ENCODE measurements at places on chromosomes 6 and 20.
A peak's percentile ranks its signal among the peaks of the same experiment; 100 is the strongest.

DNA sequence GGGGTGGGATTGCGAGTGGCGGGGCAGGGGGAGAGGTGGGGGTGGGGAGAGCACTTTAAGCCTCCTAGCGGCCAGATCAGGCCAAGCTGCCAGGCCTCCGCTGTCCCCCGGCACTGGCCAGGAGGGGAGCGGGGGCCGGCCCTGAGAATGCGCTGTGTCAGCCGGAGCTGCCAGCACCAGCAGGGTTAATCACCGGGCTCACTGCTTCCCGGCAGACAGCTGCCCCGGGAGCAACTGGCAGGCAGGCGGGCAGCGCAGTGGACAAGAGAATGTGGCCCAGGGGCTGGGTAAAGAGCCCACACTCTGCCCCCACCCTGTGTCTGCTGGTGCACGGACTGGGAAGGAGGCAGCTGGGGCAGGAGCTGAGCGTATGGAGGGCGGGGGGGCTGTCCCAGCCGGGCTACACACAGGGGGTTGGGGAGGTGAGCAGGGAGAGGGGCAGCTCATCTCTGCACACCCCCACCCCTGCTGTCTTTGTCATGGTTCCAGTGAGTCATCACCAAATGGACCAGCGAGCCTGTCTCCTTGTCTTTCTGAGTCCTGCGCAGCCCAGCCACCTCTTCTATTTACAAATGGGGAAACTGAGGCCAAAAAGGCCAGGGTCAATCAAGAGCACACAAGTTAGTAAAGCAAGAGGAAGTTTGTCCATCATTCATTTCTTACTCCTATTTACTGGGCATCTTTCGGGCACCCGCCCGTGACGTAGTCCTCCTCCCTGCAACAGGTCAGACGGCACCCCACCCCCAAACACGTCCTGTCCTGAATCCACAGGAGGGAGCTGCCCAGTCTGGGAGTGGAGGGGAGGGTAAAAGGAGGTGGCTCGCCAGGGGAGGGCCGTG is 2.1 kb upstream of the LAMA5 start:
- no peak for DNase-seq

GRCh38 chr20:23241416-23241815 is 109.2 kb upstream of the NXT1 start:
- DNase-seq: no peak

DNA sequence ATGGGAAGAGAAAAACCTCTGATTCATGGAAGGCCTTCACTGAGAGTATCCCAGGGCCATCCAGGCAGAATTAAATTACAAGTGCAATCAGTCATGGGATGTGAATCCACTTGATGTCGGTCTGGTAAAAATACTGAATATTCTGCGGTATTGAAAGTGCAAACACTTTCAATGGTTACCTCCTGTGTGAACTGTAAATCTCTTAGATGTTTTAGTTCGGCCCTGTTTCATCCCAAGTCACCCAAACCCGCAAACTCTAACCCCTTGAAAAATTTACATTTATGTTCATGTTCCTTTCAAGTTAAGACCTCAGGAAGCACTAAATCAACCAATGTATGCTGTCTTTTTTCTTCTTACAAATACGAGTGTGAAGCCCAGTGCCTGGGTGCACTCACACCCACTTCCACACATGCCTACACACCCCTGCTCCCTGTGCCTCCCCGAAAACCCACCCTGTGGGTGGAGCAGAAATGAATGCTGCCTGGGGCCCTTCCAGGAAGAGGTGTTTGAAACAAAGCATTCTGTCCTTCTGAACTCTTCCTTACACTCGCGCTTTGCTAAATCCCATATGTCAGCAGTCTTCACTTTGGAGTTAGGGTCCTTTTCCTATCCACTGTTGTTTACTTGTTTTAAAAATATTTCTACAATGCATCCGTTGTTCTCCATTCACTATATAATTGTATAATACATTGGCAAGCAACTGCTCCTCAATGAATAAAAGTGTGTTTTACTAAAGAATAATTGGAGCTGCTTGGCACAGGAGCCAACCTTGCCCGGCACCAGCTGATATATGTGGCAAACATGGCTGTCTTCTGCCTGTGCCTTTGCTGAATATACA is 62.7 kb downstream of the FYN start:
- DNase-seq: no peak

GRCh38 chr6:44119704-44120262 is 7.5 kb downstream of the MRPL14 start:
- no peak for DNase-seq

DNA sequence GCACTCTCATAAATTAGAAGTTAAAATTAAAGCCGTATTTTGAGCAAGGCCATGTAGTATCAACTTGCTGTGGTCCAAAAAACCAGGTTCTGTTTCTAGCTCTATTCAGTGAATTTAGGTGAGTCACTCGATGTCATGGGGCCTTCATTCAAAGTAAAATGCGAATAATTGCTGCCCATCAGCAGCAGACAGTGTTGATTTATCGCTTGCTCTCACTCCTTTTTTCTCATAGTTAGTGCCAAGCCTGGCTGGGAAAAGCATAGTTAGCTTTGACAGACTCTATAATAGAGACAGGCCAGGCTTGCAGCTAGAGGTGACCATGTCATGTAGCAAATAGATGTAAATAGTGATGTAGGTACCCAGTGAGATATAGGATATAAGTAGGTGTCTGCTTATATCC is 136.0 kb downstream of the EDN1 start:
- DNase-seq: no peak

- no peak for DNase-seq
These were observed 81.3 kb downstream of the TRERF1 start for GRCh38 chr6:42370323-42370985.

DNA sequence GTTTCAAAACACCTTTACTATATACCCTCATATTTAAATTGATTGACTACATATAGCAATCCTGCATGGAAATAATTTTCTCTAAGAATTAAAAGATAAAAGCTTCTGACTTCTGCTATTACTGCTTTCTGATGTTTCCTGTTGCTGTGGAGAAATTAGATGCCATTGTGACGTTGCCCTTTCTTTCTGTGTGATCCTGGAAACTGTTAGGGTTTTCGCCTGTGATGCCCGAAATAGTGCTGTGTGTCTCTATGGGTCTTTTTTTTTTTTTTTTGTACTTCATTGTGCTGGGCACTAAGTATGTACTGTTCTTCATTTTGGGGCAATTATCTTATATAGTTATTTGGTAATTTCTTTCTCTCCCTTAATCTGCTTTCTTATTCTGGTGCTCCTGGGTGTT is 205.0 kb downstream of the ARID1B start:
- no peak for DNase-seq

DNA sequence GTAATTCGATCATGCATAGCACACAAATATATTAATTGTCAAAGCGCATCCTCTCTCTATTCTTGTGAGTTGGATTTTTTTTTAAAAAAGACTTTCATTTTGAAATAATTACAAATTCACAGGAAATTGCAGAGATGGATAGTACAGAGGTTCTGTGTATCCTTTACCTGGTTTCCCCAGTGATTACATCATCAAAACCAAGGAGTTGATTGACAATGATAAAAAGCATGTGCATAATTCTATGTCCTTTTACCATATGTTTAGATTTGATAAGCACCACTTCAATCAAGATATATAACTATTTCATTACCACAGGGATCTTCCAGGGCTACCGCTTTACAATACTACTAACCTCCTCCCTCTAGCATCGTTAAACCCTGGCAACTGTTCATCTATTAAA is 40.2 kb downstream of the CCN2 start:
- no peak for DNase-seq

- DNase-seq: no peak
These were observed 59.5 kb downstream of the RAMACL start for GRCh38 chr6:166526937-166527336.

GRCh38 chr6:136086686-136087085 is 163.4 kb downstream of the MTFR2 start:
- no peak for DNase-seq

- DNase-seq: no peak
These were observed 58.7 kb upstream of the SLC2A12 start for GRCh38 chr6:134111062-134111677.

DNA sequence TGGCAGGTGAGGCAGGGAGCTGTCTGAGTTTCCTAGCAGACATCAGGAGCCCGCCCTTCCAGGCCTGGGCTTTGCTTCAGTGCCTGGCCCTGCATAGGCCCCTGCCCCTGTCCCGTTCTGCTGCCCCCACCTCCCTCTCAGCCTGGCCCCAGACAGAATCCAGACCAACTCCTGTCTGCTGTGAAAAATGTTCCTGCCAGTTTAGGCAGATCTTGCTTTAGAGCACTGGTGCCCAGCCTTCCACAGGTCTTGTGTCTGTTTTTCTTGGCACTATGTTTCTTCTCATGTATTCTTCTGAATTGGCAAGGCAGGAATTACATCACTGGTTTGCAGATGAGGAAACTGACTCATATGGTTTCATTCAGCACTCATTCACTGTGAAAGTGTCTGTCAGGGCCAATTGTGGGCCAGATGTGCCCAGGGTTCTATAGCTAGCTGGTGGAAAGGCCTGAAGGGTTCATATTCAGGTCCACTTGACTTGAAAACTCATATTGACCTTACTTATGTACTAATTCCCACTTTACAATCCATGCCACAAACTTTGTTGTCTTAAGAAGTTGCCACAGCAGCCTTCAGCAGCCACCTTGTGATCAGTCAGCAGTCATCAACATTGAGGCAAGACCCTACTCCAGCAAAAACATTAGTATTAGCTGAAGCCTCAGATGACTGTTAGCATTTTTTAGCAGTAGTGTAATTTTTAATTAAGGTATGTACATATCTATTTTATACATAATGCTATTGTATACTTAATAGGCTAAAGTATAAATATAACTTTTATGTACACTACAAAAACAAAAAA is 40.5 kb downstream of the HLA-F start:
- no peak for DNase-seq

DNA sequence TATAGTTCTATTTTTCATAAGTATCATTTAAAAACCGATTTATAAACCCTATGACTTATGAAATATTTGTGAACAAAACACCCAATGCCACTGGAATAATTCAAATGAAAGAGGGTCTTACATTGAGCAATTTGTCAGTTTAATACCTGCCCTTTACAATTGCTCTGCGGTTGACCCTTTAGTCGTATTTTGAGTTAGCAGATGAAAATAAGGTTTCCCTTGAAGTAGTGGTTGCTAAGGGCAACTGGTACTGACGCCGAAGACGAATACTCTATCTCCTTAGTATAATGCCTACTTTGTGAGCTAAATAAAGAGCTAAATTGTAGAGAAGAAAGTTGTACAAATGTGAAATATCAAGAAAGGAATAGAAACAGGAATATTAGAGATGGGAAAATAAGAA is 69.4 kb downstream of the KCNQ5 start:
- no peak for DNase-seq

DNA sequence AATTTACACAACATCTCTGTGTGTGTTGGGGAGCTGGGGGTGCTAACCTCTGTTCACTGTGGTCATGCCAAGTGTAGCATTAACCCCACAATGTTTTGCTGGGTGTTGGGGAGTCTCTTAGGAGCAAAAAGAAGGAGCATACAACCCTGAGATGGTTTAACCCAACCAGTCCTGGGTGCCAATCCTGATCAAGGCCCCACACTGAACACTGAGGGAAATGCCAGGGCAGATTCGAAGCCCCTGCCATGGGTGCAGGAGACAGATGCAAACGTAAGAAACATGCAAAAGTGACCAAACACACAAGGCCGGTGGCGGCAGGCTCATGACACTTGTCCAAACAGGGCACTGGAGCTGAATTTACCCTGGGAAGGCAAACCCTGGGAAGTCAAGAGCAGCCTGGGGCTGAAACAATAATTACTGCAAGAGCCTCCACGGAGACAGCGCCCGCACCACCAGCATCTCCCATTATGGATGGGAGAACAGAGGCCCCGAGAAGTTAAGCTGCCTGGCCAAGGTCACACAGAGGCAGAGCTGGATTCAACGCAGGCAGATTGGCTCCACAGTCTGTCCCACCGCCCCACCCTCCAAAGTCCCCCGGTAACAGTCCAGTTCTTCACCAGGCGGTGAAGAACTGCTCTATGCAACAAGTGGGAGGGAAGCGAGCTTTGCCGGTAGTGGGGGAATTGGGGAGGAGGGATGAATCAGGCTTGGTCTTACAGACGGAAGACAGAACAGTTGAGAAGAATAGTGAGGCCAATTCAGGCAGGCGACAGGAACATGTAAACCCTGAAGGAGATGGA is 8.5 kb downstream of the ACSS1 start:
- DNase-seq: no peak

- no peak for DNase-seq
These were observed 19.1 kb downstream of the GABRR2 start for GRCh38 chr6:89295981-89296380.

DNA sequence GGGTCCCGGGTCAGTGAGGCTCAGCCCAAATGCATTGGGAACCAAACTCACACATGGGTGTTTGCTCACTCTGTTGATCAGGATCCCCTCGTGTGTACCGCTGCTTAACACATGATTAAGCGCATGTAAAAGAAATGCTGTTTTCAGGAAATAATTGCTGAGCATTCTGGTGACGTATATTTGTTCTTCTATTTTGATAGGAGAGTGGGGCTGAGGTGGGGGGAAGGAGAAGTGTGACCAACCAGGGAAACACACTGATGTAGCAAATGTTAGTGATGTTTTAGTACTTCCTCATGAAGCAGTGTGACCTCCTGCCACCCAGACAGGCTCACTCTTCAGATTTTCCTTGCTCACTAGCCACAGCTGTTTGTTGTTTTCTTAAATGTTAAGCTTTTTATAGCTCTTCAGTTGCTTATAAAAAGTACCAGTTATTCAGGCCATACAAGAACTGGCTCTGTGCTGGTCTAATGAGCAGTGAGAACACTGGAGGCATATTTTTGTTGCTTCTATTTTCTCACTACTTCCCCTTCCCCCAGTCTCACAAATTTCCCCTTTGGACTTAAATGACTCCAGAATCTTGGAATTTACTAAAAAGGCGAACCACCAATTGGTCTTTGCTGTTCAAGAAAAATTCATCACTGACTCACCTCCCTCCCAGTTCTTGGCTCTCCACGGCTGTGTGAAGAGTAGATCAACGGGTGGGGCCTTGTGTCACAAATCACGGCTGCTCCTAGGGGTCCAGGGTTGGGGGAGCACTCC is 79.2 kb upstream of the BACH2 start:
- DNase-seq: no peak

GRCh38 chr6:148422085-148422484 is 79.4 kb downstream of the SASH1 start:
- DNase-seq: peak; percentile 50
